ENCODE measurements at places on chromosomes 16 and 17.

DNA sequence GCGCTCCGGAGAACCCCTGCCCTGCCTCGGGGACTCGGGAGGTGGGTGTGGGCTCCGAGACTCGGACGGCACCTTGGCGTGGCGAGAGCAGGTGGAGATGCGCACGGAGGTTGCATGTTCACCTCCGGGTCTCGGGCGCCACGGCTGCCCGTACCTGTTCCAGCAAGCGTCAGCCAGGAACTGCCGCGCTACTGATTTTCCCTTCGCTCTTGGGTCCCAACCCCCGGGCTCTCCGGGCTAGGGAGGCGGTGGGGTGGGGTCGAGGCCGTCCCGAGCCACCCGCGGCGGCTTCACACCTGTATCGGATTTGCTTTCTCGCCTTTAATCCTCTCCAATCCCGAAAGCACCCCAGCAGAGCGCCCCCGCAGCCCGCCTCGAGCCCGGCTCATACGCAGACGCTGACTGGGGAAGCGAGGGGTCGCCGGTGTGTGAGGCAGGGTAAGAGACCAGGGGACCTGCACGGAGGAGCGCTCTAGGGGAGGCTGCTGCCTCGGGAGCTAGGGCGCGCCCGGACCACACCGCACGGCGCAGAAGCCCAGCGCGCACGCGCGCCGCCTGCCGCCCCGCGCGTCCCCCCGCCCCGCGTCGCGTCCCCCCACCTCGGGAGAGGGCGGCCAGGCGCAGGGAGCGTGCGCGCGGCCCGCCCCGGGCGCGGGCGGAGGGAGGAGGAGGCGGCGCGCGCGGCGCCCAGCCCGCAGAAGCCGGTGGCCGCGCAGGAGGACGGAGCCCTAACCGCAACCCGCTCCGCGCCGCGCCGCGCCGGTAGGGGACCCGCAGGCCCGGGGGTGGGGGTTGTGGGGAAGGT lies at the start of gene DUSP14:
Gene DUSP14 (plus strand): TSS at position 695 of the 805 bp plus-strand sequence. CDS start 22,382 bp downstream, outside the sequence.
- DNase-seq: peak; percentile 69

- no peak for DNase-seq
These were observed 266.7 kb downstream of the SOX9 start for GRCh38 chr17:72387487-72387886.

- DNase-seq: peak; percentile 95
These were observed 463 bp downstream of the RILP start for GRCh38 chr17:1648963-1649843.

- DNase-seq: no peak
These were observed 80.3 kb downstream of the TRIM37 start for GRCh38 chr17:59026176-59026939.

DNA sequence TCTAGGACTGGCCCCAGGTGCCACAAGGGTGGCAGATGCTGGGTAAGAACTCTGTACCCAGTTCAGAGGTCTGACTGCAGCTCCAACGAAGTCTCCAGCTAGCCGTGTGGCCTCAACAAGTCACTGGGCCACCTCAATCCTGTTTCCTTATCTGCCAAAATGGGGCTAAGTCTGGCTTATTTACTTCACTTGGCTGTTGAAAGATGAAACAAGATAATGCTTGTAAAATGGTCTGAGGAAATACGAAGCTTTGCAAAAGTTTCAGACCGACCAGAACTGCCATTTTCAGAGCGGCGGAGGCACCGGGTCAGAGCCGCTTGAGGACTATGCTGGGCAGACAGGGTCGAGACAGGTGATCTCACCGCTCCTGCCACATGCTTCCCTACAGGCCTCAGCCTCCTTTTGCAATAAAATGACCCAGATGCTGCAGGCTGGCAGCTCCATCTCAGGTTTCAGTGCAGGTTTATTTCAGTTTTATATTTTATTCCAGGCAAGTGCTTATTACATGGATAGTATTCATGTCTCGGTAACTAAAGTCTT lies 17.2 kb downstream of the MNT start:
- DNase-seq: no peak

DNA sequence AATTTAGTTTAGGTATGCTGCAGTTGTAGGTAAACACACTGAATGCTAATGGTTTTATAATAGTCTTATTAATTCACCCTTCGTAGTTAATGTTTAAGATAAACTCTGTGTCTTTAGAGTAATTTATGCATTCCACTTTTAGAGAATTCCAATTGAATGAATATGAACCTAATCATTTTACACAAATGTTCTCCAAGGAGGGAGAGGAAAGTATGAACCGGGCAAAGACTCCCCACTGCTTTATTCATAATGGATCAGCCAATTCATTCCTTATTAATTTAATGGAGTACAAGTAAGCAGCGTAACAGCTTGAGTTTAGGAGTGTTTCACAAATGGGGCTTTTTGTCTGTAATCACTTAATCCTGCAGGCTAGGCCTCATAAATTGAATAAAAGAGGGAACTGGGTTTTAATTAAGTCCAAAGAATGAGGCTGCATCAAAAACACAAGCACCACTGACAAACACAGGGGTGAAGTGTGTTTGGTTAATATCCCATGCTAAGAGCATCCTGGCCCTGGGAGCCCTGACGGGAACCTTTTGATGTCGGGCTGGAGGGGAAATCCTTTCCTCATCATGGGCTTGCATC lies 375.7 kb upstream of the DYNLRB2 start:
- no peak for DNase-seq

GRCh38 chr17:46013127-46013501 lies 14.1 kb downstream of the STH start:
- DNase-seq: no peak

DNA sequence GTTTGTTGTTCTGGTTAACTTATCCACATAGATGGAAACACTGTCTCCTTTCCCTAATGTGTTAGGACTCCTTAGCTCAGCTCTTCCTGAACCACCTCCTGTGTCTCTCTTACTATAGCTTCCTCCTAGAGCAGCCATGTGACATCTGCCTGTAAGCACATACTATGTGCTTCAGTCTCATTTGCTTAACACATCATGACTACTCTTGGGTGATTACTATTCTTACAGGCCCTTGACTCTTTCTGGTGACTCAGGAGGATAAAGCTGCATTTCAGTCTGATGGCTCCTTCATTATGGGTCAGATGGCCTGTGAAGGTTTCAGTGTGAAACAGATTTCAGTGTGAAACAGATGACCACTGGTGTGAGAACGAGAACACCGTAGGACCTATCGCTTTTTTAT lies 320 bp upstream of the KRTAP4-2 start:
- DNase-seq: no peak

DNA sequence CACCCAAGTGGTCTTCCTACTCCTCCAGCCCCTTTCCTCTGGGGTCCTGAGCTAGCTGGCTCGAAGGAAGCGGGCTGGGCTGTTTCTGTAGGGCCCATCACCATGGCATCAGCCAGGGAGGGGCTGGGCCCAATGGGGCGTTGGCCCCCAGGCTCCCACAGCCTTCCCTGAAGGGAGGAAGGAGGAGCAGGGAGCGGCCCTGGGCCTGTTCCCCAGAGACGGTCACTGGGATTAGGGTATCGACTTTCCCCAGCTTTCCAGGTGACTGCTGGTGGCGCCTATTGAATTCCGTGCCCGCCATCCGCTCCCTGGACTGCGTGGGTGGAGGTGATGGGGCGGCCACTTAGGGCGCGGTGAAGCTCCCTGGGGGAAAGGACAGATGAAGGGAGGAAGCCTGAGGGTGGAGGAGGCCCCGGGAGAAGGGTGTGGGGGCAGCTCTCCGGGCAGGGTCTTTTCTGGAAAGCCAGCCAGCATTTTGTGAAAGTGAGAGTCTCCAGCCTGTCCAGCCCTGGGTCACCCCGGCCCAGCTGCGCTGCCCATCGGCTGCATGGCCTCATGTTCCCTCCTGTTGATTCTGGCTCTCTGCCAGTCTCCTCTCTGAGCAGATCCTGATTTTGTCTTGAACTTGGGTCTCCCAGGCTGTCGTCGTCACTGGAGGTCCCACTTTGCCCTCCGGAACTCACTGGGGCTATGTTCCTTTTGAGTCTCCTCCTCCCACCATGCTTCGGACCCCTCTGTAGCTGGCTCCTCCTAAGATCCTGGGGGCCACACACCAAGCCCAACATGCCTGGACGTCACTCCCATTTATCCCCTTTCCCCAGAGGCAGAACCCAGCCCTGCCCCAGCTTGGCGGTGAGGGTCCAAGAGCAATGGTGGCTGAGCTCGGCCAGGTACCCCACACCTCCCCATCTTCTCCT lies 9.8 kb downstream of the NHERF1 start:
- no peak for DNase-seq

- DNase-seq: peak; percentile 26
These were observed 16.3 kb downstream of the MYL4 start for GRCh38 chr17:47225436-47225858.

GRCh38 chr16:76539609-76540008 lies 262.4 kb downstream of the CNTNAP4 start:
- DNase-seq: no peak

- DNase-seq: no peak
These were observed 5.0 kb downstream of the ACLY start for GRCh38 chr17:41913798-41914197.

DNA sequence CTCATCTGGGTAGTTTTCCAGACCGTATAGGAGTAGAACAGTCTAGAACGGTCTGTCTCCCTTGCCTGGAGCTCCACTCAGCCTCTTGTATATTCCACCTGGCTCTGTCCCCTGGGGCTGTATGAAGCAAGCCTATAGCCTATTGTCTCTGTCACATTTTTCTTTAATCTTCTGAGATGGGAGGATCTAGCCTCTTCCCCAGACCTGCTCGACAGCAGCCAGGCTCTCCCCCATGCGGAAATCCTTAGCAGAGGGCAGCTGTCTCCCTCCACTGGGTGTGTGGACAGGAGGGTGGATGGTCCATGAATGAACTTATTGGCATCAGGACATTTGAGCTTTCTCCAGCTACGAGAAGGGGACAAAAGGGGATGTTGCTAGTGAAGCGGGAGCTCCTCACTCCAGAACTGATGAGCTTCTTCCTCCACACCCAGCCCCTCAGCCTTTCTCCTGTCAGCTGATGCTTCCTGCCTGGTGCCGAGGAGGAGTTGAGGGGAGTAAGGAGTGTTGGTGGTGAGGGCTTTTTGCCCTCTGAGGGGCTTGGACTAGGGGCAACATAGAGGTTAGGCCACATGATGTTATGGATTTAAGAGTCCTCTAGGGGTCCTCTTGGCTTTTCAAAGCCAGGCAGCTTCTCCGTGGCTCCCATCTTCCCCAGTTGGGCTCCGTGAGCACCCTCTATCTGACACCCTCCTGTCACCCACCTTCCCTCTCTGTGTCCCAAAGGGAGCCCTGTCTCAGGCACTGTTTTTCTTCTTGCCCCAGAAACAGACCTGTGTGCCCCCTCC lies 28.0 kb downstream of the ARHGAP23 start:
- no peak for DNase-seq

GRCh38 chr16:16915771-16916170 lies 536.8 kb downstream of the NPIPA7 start:
- DNase-seq: no peak

DNA sequence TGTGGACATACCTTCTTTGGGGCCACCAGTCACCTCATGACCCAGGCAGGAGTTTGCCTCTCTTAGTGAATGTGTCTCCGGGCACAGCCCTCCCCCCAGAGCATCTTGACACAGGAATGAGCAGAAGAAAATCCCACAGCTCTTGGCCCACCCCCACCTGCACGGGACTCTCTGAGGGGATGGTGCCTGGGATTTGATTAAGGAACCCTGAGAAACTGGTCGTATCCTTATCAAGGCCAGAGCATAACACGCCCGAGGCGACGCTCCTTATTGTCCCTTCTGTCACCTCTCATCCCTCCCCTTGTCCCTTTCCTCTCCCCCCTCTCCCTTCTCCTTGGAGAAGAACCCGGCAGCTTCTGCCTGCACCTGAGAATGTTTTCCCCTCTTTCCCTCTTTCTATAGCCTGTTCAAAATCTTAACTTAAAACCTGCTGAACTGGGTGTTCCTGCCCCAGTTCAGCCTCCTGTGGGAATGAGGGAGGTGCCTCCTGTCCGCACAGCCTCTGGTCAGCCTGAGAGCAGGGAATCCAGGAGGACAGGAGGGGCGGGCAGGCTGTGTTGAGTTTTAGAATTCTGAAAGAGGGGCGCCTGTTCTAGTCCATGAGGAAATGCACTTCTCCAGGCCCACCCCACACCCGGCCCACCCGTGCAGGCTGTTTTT lies 140.7 kb upstream of the PLCG2 start:
- DNase-seq: no peak

DNA sequence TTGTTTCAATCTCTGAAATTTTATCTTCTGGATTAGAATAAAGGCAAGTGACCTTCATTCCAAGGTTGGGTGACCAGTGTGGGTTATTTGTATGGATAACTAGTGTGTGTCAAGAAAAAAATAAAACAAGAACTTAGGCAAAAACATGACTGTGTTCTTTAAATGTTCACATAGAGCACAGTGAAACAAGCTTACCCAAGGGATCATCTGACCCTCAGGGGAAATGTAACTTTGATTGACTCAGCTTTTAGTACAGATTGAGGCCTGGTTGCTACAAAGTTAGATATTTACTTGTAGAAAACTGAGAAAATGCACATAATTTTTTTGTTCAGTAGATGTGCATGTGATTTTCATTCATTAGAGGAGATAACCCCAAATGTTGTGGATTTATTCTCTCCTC lies 6.7 kb downstream of the CACNG3 start:
- no peak for DNase-seq
